ENCODE measurements at places on chromosomes 2 and 18.

DNA sequence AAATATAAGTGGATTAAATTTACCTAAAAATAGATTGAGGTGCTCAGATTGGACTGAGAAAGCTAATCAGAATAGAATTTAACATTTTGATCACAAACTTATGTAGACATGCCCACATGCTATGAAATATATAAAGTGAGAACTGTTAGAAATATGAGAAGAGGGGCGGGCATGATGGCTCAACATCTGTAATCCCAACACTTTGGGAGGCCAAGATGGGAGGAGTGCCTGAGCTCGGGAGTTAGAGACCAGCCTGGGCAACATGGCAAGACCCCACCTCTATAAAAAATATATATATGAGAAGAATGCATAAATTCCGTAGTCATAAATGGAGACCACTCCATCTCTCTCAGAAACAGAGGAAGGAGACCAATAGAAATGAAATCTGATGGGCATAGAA lies 25.7 kb downstream of the NTSR2 start:
- no peak for DNase-seq

- no peak for DNase-seq
Observed at GRCh38 chr18:8787371-8787670, 82.0 kb downstream of the MTCL1 start.

DNA sequence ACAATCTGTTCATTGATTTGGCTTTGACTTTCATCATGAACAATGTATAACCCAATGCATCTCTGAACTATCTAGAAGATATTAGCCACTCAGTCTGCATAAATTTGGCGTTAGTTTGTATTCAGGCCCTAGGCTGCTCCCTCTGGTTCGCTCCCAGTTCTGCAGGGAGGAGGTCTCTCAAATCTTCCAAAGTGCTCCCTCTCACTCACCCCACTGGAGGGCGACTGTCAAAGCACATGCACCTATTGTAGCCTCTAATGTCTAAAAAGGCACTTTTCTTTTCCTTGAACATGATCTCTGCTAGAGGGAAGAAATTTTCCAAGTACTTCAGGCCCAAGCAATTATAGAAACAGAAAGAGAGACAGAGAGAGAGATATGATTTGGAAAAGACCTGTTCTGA lies 291.5 kb downstream of the TDRD15 start:
- DNase-seq = no peak

DNA sequence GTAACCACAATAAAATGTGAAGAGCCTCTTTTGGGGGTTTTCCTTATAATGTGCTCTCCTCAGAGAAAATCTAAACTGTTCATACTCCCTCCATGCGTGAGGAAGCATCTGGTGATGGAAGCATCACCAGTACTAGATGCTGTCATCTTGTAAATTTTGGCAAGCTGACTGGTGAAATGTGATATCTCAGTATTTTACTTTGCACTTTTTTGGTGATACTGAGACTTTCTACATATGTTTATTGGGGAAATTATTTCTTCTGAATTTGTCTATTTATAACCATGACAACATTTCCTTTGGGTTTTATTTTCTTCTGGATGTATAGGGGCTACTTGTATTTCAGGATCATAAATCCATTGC lies 95.9 kb upstream of the DLGAP1 start:
- DNase-seq = no peak

DNA sequence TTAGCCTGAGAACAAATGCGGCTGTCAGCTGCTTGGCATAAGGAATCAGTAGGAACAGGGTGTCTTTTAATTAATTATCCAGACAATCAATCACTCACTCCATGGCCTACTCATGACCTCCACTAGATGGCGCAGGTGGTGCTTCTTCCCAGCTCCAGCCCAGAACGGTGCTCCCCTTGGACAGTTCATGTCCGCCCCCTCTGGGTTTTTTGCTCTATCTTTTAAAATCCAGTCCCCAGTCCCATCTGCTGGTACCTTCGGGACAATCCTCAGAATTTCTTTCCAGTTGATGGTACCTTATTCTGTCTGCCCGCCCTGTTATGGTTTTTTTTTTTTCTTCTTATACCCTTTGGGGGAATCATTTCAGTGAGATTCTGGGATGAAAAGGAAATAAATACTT lies 99.8 kb downstream of the CACNB4 start:
- DNase-seq = no peak

- no peak for DNase-seq
Observed at GRCh38 chr2:172550419-172550818, 5.5 kb upstream of the PDK1 start.
